ENCODE measurements at places on chromosomes 11 and 22.

DNA sequence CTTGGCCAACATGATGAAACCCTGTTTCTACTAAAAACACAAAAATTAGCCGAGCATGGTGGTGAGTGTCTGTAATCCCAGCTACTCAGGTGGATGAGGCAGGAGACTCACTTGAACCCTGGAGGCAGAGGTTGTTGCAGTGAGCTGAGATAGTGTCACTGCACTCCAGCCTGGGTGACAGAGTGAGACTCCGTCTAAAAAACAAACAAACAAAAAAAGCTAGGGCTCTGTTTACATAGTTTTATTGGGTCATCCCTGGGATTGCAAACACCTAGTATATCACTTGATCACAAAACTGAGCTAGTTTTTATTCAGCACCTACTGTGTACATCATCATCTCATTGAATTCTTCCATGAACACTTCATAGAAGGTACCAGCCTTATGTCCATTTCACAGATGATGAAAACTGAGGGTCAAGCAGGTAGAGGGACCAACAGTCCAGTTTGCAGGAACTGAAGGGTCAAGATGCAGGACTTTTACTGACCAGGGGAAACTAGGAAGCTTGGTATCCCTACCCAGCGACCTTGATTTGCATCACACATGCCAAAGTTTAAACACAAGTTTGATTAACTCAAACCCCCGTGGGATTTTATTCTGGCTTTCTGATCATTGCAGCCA is 9.2 kb upstream of the MRTFA start:
- DNase-seq = no peak

- DNase-seq = no peak
Observed at GRCh38 chr22:43999378-43999777, 24.7 kb upstream of the PARVB start.

DNA sequence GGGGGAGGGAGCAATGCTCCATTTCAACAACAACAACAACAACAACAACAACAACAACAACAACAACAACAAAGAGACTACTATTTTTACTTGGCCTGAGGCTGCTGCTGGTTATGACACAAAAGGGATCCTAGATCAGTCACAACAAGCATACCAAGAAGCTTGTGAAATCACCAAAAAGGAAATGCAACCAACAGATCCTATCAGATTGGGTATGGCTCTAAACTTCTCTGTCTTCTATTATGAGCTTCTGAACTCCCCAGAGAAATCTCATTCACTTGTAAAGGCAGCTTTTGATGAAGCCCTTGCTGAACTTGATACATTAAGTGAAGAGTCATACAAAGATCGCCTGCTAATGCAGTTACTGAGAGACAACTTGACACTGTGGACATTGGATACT is 10.5 kb upstream of the MS4A2 start:
- no peak for DNase-seq

- no peak for DNase-seq
Observed at GRCh38 chr11:6202041-6202440, 3.0 kb downstream of the OR52W1 start.

- DNase-seq = peak; percentile 37
Observed at GRCh38 chr22:49724893-49725489, 102.7 kb downstream of the BRD1 start.

DNA sequence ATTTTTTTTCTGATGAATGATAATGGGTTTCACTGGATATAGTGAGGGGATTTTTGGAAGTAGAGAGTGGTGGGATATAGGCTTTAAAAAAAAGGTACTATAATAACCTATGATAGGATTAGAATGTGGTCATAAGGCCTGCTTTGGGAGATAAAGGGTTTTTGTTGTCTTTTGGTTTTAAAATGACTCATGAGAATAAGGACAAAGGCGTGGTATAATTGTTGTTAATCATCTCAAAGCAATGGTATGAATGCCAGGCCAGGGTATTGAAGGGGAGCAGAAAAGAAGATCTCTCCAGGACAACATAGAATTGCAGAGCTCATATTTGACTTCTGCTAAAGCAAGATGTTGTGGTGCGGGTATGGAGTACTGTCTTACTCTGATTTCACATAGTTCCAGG is 579.4 kb downstream of the JRKL start:
- DNase-seq = no peak

GRCh38 chr11:21053466-21053865 is 384.1 kb downstream of the NELL1 start:
- DNase-seq = no peak

GRCh38 chr22:17964643-17965042 is 59.7 kb downstream of the MICAL3 start:
- peak; percentile 37 for DNase-seq

- DNase-seq = no peak
Observed at GRCh38 chr11:34201129-34201528, 95.7 kb downstream of the NAT10 start.

DNA sequence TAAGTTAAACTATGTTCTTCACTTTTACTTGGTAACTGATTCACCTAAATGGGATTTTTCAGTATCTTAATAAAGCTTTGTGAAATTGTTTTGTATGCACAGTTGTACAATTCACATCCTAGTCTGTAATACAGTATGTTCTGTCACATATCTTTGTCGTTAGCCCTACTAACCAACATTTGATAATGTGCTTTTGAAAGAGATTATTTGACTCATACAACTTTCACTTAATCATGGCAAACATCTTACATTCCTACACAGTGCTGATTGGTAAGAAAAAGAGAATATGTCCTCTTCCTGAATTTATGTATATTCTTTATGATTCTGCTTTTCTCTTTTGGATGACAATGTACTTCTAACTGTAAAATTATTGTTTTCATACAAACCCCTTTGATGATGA is 234.5 kb downstream of the METTL15 start:
- DNase-seq = no peak

Measured in activated B cell treated with CpG ODN at 0.5 μM for 24 hours (primary cell).